A549 (cell line): ENCODE measurements at places on chromosomes 13 and 19.

- DNase-seq = peak; percentile 33
Observed at GRCh38 chr19:4896372-4896771, 6.3 kb downstream of the ARRDC5 start.

GRCh38 chr19:55452749-55453346 lies 8.6 kb downstream of the ISOC2 start:
- DNase-seq = peak; percentile 80

- DNase-seq = no peak
Observed at GRCh38 chr19:16603090-16603489, 24.9 kb downstream of the MED26 start.

GRCh38 chr19:33157906-33158305 lies 26.0 kb downstream of the WDR88 start:
- no peak for DNase-seq

- no peak for DNase-seq
Observed at GRCh38 chr19:29402563-29402962, 123.2 kb upstream of the VSTM2B start.

DNA sequence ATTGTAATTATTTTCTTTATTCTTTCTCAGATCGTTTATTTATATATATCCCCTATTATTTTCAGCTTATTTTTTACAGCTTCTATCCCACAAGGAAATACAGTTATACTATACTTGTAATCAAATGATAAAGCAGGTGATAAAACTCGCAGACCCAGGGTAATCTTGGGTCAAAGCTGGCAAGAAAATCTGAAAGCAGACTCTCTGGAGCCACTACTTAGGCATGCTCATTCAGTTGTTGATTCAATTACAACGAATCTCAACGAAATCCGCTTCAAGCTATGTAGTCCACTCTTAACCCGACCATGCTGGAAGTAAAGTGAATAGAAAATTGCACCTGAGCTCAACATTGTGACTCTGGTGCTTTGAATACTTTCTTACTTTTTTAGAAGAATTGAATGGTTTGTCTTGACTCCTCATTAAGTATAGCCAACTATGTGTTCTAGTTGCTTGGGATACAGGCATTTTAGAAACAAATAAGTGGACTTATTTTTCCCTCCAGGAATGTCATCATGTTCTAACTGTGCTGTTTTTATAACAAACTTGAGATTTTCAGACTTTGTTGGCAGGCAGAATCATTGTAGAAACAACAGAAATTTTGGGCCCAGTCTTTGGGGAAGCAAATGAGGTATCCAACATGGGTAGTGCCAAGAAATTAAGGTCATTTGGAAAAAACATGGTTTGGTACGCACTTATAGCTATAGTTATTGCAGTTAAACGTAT lies 21.4 kb downstream of the ESD start:
- no peak for DNase-seq

DNA sequence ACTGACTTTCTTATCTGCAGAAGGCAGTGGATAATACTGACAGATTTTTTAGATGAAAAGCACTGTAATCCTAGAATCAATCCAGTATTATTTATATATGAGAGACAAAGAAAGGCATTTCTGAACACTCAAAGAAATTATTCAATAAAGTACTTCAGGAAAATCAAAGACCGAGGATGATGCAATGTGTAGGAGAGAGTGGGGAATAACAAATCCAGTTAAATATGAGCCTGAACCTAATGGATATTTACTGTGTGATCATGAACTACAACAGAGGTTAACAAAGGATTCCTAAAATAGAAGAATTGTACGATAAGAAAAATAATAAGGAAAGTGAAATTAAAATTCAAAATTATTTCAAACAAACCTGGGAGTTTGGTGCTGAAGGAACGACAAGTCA lies 69.3 kb downstream of the ANKRD10 start:
- DNase-seq = no peak

DNA sequence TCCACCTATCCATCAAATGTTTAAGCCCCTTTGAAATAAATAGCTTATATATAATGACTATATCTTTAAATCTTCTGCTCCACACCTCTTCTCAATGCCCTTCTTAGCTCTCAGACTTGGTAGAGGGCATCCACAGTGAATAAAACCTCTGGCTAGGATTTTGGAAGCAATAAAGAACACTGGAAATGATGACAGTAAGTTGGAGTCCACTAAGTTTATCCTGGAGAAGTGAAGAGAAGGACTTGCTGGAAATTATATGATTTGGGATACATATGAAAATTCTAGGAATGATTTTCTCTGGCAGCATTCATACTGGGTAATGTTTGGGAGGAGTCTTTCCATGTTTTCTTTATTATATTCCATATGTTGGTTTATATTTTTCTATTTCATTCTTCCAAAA lies 133.5 kb upstream of the KL start:
- DNase-seq = no peak

DNA sequence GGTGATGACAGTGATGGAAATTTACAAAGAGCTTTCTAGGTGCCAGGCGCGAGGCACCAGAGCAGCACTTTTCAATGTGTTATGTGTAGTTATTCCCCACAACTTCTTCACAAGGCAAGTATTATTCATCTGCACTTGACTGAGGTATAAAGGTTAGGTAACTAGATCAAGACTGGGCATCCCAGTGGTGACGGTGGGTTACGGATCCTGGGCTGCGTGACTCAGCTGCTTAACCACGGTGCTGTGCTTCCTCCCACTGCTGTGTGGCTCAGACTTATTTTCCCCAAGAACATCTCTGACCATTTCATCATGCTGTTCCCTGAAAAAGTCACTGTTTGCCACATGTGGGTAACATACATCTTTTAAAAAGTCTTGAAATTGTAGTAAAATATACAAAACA lies 19.3 kb downstream of the EDDM13 start:
- no peak for DNase-seq

- DNase-seq = no peak
Observed at GRCh38 chr13:33545492-33545891, 259.9 kb upstream of the STARD13 start.

DNA sequence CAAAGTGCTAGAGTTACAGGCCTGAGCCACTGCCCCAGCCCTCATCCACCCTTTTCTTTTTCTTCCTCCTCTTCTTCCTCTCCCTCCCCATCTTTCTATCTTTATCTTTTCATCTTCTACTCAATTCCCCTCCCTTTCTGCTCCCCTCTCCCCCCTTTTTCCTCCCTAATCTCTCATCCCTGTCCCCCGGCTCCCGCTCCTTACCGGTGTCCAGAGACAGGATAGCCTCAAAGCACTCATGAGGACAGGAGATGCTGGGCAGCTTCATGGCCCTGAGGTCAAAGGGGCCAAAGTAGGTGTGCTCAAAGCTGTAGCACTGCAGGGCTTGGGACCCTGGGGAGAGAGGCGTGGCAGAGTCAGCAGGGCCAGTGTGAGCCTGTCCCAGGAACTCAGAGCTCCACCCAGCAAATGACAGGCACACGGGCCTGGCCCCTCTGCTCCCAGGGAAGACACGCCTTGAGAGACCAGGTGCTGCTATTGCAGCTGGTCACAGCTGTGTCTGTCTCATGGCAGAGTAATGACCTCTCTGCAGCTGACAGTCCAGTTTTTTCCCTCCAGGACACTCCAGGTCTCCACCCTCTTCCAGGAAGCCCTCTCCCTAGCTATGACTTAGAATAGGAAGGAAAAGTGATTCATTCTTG lies 2.6 kb downstream of the LYPD5 start:
- no peak for DNase-seq

- no peak for DNase-seq
Observed at GRCh38 chr13:50594276-50595051, 249.0 kb downstream of the DLEU7 start.

DNA sequence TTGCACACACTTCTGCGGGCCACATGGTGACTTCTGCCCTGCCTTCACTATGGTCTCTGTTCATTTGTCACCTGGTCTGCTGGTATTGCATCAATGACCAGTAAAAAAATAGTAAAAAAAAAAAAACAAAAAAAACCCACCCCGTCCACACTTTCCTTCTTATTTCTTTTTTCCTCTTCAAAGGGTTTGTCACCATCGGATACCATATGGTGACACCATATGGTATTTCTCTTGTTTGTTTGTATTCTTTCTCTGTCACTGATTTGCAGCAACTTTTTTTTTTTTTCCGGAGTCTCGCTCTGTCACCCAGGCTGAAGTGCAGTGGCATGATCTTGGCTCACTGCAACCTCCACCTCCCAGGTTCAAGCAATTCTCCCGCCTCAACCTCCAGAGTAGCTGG lies 26.2 kb upstream of the OR7C2 start:
- no peak for DNase-seq

GRCh38 chr19:57282011-57282643 lies 1.8 kb downstream of the ZNF460 start:
- DNase-seq = no peak

- no peak for DNase-seq
Observed at GRCh38 chr19:50331221-50331993, 2.2 kb upstream of the KCNC3 start.

DNA sequence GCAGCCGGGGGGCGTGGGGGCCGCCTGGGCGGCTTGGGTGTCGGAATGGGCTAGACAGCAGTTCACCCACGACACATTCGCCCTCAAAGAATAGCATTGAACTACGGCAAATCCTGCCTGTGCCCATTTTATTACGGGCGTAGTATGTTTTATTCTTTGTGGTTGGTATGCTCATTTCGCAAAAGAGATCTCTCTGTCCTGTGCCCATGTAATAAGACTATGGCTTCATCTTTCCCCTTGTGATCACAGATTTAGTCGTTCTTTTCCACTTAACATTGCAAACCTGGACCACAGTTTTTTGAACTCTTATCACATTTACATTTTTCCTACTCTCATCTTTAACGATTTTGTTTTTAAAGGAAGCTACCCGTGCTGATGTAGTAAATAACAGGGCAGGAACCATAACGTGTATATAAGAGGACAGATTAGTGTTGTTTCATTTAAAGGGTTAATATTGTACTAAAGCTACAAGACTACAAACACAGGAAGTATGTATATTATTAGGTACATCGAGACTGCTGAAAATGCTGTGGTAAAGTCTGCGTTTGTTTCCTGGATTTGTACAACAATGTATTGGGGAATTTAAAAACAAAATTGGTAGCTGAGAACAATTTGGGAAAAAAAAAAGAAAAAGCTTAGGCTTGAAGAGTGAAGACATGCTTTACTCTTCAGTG lies 3.2 kb upstream of the MYCBP2 start:
- DNase-seq = no peak

DNA sequence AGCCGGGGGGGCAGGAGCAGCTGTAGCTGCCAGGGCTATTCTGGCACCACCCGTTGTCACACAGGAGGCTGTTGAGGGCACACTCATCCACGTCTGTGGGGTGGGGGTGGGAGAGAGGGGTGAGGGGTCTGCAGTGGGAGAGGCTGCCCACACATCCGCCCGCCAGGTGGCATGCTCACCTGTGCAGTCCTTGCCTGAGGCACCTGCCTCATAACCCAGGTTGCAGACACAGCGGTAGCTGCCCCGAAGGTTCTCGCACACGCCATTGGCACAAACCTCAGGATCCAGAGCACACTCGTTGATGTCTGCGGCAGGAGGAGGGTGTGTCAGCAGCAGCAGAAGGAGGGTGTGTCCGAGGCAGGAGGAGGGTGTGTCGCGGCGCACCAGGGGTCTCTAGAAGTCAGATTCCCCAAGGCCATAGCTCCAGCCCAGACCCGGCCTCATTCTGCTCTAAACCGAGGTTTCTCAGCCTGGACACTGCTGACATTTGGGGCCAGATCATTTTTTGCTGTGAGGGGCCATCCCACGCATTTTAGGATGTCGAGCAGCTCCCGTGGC lies 20.3 kb downstream of the FBN3 start:
- no peak for DNase-seq

DNA sequence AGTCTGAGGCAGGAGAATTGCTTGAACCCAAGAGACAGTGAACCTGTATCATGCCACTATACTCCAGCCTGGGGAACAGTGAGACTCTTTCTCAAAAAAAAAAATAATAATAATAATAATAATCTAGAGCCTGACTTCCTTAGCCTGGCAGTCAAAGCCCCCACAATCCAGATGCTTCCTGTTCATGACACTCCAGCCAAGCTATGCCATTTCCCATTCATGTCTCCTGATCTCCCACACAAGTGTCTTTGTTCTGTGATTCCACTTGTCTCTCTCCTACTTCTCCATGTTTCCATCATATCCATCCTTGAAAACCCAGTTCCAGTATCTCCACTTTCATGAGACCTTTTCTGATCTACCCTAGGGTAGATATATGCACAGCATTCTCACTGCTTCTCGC lies 150.7 kb downstream of the FOXO1 start:
- DNase-seq = no peak

DNA sequence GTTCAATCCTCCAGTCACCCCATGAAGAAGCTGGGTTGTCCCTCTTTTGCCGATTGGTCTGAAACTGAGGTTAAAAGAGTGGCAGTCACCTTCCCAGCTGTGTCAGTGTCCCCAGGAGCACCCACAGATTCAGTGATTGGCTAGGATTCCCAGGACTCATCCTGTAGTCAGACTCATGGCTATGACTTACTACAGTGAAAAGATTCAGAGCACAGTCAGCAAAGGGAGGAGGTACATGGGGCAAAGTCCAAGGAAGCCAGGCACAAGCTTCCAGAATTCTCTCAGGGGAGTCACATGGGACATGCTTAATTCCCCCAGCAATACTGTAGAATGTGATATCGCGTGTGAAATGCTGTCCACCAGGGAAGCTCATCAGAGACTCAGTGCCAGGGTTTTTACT lies 14.2 kb downstream of the ZNF473 start:
- no peak for DNase-seq

DNA sequence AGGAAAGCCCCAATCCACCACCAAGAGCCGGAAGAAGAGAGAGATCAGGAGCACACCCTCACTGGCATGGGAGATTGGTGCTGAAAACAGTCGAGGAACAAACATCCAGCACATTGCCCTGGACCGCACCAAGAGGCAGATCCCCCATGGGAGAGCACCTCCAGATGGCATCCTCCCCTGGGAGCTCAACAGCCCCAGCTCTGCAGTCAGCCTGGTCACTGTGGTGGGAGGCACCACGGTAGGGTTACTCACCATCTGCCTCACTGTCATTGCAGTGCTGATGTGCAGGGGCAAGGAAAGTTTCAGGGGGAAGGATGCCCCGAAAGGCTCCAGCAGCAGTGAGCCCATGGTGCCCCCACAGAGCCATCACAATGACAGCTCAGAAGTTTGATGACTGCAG lies 110.2 kb downstream of the STOML3 start:
- DNase-seq = no peak
